ENCODE measurements at places on chromosomes 1 and 21.
A peak's percentile ranks its signal among the peaks of the same experiment; 100 is the strongest.

DNA sequence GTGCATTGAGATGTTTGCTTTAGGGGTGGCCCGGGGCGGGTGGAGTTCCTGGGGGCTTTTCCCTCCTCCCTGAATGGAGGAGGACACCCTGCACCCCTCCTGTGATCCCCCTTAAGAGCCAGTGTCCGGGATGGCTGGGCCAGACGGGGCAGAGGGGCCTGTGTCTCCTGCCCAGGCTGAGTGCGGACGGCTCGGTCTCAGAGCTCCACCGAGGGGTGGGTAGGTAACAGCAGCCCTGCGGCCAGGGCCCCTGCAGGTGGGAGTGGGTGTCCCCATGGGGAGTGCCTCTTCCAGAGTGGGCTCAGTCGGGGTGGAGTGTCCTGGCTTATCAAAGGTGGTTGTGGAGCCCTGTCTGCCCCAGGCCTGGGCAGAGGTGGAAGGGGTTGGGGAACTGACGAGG, 23.1 kb downstream of the TP73 start:
- DNase-seq: no peak

DNA sequence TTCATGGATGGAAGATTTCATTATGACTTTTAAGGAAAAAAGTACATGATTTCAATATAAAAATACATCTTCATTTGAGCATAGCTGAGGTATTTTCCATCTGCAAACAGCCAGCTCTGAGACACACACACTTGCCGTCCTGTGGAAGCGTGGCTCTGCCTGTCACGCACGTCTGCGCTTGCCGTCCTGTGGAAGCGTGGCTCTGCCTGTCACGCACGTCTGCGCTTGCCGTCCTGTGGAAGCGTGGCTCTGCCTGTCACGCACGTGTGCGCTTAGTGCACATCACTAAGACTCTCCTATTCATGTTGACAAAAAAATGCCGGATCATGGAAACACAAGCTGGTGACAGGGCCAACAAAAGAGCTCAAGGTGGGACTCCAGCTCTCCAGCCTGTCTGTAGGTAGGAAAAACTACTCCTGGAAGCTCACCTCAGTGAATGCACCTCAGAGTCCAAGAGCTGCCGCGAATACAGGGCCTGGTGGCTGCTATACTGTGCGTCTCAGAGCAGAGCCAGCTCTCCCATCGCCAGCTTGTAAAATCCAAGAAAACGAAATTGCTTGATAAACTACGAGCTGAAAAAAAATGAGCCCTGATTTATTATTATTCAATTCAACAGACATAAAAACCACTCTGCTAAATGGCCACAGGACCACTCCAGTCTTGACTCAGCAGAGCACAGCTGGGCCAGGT, 69.3 kb downstream of the SLC37A1 start:
- no peak for DNase-seq

GRCh38 chr1:173330149-173330951, 123.2 kb upstream of the TNFSF4 start:
- no peak for DNase-seq

DNA sequence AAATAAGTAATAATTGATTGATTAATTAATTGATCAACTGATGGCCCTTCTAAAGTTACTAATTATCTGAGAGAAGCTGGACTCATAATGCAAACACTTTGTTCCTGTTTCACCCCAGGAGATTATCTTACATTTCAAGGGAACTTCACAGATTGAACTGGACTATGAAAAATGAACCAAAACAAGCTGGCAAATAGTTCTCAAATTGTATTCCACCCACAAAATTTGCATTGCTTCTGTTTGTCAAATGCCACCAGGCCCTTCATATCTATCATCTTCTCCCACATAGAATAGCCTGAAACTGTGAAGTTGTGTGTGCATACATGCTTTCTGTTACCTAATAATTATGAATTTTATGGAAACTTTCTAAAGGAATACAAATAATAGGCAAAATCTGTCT, 104.0 kb downstream of the ZNF281 start:
- no peak for DNase-seq

- no peak for DNase-seq
These were observed 188.5 kb downstream of the HLX start for GRCh38 chr1:221067721-221068120.

- DNase-seq: no peak
These were observed 4.9 kb downstream of the CAMK2N1 start for GRCh38 chr1:20480951-20481617.

DNA sequence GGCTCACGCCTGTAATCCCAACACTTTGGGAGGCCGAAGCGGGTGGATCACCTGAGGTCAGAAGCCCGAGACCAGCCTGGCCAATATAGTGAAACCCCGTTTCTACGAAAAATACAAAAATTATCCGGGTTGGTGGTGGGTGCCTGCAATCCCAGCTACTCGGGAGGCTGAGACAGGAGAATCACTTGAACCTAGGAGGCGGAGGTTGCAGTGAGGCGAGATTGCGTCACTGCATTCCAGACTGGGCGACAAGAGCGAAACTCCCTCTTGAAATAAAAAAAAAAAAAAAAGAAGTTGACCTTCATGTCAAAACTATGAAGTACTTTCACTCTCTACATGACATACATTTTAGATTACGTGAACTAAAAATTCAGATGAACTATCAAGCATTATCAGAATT, 153.7 kb downstream of the COL11A1 start:
- DNase-seq: no peak

- DNase-seq: no peak
These were observed 222.4 kb upstream of the B3GALT2 start for GRCh38 chr1:193408782-193409293.

- DNase-seq: no peak
These were observed 60.3 kb upstream of the GPR153 start for GRCh38 chr1:6321205-6321604.

DNA sequence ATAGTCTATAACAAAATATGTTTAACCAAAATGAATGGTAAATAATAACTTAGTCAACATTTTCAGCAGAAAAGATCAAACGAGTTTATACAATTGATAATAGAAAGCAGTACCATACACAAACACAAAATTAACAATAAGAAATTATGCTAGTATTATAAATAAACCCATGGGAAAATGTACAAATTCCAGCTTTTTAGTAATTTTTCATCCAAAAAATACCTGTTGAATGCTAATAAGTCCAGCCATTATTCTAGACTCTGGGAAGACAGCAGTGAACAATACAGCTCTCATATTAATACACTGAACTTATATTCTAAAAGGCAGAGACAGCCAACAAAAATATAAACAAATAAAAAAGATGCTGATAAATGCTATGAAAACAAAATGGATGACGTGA, 66.3 kb downstream of the AKT3 start:
- DNase-seq: no peak

DNA sequence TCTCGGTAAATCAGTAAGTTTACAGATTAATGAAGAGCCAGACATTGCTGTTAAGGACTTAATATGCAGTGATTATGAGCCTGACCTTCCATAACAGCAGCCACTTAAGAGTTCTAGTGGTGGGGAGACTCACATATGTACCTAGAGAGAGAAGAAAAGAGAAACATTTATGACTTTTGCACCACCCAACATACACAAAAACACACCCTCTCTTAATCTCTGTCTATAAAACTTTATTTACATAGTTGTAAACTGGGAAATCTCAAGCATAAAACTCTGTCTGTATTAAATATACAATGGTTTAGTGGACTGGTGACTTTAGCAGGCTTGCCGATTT, 347.4 kb upstream of the ADGRL2 start:
- DNase-seq: no peak

- no peak for DNase-seq
These were observed 20.1 kb downstream of the FMO3 start for GRCh38 chr1:171110621-171111326.

DNA sequence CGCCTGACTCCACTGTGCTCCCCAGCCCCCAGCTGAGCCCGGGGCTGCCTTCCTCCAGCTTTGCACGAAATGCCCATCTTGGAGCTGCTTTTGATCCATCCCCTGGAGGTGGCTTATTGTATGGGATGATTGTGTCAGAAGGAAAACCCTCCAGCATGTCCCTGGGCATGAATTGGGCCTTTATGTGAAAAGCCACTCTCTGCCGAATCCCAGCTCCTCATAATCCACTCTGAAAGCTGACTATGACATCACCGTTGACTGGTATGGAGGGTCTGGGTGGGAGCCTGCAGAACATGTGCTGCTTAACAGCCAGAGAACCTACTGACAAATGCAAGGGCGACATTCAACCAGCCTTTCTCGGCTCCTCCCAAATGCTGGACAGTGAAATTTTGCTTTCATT, 74.6 kb downstream of the NENF start:
- no peak for DNase-seq

- peak; percentile 24 for DNase-seq
These were observed 86.6 kb upstream of the DPH5 start for GRCh38 chr1:101112051-101112780.

- no peak for DNase-seq
These were observed 195.6 kb downstream of the HMCN1 start for GRCh38 chr1:185929776-185930175.

- DNase-seq: no peak
These were observed 3.8 kb downstream of the RGS13 start for GRCh38 chr1:192639607-192640368.

GRCh38 chr1:218683242-218683641, 338.1 kb downstream of the TGFB2 start:
- DNase-seq: no peak

- DNase-seq: no peak
These were observed at the start of gene CTNNBIP1 for GRCh38 chr1:9910076-9910422. Gene CTNNBIP1 (minus strand): TSS chr1:9910269. CDS start chr1:9872064, 38,205 bp downstream.

GRCh38 chr1:31696242-31696641, 7.6 kb downstream of the COL16A1 start:
- no peak for DNase-seq

DNA sequence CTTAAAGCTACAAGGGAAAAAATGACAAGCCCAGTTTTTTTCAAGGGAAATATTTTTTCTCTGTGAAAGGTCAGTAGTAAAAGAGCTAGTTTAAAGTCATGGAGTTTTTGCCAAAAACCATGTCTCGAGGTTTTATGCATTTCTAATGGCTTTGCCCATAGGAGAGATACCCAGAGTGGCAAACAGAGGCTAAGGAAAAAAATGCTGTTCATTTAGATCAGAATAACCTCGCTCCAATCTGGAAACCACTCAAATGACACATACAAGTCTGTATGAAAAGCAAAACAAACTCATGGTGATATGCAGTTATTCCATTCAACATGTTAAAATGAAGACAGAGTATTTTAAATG, 36.9 kb upstream of the EDEM3 start:
- no peak for DNase-seq

DNA sequence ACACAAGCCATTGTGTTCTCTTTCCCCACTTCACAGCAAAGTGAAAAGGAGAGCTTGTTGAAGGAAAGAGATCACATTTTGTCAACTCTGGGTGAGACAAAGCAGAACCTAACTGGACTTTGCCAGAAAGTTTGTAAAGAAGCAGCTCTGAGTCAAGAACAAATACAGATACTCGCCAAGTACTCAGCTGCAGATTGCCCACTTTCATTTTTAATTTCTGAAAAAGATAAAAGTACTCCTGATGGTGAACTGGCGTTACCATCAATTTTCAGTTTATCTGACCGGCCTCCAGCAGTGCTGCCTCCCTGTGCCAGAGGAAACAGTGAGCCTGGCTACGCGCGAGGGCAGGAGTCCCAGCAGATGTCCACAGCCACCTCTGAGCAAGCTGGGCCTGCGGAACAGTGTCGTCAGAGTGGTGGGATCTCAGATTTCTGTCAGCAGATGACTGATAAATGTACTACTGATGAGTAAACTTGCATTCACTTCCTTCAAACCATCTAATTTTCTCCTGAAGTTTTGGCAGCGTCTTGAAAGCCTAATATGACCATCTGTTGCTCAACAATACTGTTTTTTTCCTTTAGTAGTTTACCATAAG, 43.7 kb downstream of the BACH1 start:
- peak; percentile 32 for DNase-seq

DNA sequence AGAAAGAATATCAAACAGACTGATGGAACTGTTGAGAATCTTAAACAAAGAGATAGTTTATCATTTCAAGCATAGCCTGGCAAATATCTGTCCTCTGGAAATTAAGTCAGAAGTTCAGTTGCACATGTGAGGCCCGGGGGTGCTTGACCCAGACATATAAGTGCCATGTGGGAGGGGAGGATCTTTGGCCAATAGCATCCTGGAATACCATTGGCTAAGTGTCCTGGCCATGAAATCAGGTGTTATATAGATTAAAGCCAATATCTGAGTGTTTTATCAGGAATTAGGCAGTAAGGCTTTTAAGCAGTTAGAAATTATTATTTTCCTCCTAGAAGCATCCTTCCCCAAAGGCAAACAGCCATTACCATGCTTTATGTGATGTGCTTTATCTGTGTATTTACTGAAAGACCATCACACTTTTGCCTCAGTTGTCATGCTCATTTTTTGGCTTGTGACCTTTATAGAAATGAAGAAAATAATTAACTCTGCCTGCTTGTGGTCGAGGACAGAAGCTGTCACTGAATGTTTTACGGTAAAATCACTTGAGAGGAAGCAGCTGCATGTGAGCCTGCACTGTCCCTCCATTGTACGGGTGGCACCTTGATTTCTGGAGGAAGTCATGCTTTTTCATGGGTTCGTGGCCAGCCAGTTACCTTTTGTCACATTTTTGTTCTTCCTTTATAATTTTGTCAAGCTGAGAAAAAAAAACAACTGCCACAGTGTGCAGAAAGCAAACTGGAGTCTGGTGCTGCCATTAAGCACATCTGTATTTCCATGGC, 259.9 kb upstream of the FMN2 start:
- no peak for DNase-seq

DNA sequence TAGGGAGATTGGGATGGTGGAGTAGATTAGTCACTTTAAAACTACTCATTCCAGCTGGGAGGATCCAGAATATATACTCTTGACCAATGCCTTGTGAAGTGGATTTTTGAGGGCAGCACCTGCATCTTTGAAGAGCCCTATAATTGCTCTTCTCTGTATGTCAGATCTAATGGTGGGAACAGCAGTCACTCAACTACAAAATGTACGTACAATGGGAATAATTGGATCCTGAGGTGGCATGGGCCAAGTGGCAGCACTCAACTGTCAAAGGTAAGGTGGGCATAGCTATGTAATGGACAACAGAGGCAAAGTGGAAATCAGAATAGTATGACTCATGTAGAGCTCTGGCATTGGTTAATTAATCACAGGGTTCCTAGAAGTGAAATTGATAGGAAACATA, 51.6 kb upstream of the KIAA0040 start:
- DNase-seq: no peak

- DNase-seq: no peak
These were observed 1.6 kb downstream of the SOX13 start for GRCh38 chr1:204074274-204075138.

- DNase-seq: no peak
These were observed 283.5 kb downstream of the S1PR1 start for GRCh38 chr1:101520302-101520701.

Data from activated T-helper 9 cell treated with anti-CD3 and anti-CD28 coated beads, Interleukin-2, amount 50 U/mL, for 16 hours (primary cell).